ENCODE measurements at places on chromosomes 6 and 20. TPM values are rescaled to one million over a fixed set of nuclear protein-coding genes. Genes with fewer than 3 reads are reported as not detected.
A peak's percentile ranks its signal among the peaks of the same experiment; 100 is the strongest.

The OPRL1 gene
- polyA plus RNA-seq = 0.77 TPM

The VPS16 gene
- 34.2 TPM for polyA plus RNA-seq

GRCh38 chr6:154356690-154357089 lies at the start of gene IPCEF1:
Gene IPCEF1 (minus strand): TSS chr6:154356803. CDS start chr6:154265947, 90,856 bp downstream.
- peaks cover 11% of the 10 kb centered on the region for H3K4me1 ChIP-seq
- no peaks in the 10 kb centered on the region for H3K36me3 ChIP-seq
- no peaks in the 10 kb centered on the region for H3K27me3 ChIP-seq

The TINAG gene
- not detected for polyA plus RNA-seq

The CYP21A2 gene
- polyA plus RNA-seq = 8.6 TPM

The GMPR gene
- polyA plus RNA-seq = not detected

DNA sequence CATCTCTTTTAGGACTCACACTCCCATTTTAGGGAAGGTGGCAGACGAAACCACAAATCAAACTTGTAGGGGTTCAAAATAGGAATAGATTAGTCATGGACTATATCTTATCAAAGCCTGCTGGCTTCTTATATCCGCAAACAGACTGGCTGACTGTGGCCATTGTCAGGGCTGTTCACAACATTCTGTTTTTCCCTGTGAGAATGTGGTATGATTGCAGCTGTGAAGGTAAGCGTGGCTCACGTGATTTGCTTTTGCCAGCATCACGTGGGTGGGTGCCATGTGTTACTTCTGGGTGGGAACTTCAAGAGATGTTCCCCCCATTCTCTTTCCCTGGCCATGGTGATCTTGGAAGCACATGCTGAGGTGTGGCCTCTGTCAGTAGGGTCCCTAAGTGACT lies 5.9 kb downstream of the IP6K3 start:
- H3K4me1 ChIP-seq = peaks cover 40% of the 10 kb centered on the region
- no peak overlapping the region for H3K4me3 ChIP-seq
- H3K36me3 ChIP-seq = no peaks in the 10 kb centered on the region
- peaks cover 7% of the 10 kb centered on the region for H3K27me3 ChIP-seq

The HLA-A gene
- 527 TPM for polyA plus RNA-seq

- DNase-seq = no peak
- no peak overlapping the region for H3K27ac ChIP-seq
- H3K4me1 ChIP-seq = no peaks in the 10 kb centered on the region
- H3K4me3 ChIP-seq = no peak overlapping the region
- H3K36me3 ChIP-seq = no peaks in the 10 kb centered on the region
- H3K27me3 ChIP-seq = peaks cover 22% of the 10 kb centered on the region
These were observed 111.1 kb downstream of the AGPAT4 start for GRCh38 chr6:161162722-161163121.

The PEX7 gene
- 0.29 TPM for polyA plus RNA-seq

GRCh38 chr20:18657575-18657974 lies 69.7 kb downstream of the DTD1 start:
- H3K4me3 ChIP-seq = no peak overlapping the region
- DNase-seq = no peak
- no peak overlapping the region for H3K27ac ChIP-seq
- no peaks in the 10 kb centered on the region for H3K36me3 ChIP-seq
- no peaks in the 10 kb centered on the region for H3K27me3 ChIP-seq

DNA sequence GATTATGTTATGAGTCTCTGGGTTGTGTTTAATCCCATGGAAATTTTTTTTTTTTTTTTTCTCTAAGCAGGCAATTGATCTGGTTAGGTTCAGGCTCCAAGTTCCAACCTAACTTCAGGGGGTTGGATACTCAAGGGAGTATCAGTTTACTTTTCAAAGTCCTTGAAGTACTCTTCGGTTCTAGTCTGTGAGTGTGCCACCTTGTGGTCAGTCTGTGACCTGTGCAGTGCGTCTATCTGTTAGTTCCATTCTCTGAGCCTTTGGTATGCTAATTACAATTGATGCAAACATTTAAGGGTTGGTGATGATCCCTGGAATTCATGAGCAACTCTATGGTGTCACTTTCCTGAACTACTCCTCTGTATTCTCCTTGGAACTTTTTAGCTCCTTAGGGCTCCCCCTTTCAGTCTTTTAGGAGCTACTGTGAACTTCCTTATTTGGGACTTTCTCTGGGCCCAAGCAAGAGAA lies 342.0 kb downstream of the SOX4 start:
- H3K27me3 ChIP-seq = no peaks in the 10 kb centered on the region
- peak; percentile 36 for DNase-seq
- H3K4me1 ChIP-seq = no peaks in the 10 kb centered on the region
- no peaks in the 10 kb centered on the region for H3K36me3 ChIP-seq

The DSP gene
- polyA plus RNA-seq = 101 TPM

DNA sequence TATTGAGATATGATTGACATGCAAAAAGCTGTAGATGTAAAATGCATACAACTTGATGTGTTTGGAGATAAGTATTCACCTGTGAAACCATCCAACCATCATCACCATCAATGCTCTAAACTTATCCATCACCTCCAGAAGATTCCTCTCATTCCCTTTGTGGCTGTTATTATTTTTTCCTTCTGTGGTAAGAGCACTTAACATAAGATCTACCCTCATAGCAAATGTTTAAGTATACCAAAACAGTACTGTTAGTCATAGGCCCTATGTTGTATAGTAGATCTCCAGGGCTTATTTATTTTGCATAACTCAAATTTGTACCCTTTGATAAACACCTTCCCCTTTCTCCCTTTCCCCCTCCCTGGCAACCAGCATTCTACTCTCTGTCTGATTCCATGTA lies 31.2 kb upstream of the CCN6 start:
- no peak for DNase-seq
- H3K36me3 ChIP-seq = no peaks in the 10 kb centered on the region
- H3K27me3 ChIP-seq = no peaks in the 10 kb centered on the region
- no peak overlapping the region for H3K27ac ChIP-seq
- H3K4me1 ChIP-seq = peaks cover 34% of the 10 kb centered on the region

DNA sequence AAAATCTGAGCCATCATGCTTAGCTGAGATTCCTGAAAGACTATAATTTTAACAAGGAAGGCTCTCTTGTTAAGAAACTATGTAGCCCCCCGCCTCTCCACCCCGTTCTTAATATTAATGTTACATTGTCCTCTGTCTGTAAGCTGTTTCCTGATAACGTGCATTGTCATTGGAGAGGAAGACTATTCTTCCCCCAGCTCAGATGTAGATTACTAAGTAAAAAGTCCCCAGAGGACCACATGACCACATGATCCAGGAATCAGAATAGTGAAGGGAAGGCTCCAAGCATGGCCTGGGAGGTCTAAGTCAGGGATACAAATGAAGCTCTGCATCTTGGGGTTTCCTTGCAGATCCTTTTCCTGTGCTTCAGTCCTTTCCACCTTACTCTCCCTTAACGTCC lies 106.4 kb downstream of the JARID2 start:
- DNase-seq = no peak
- H3K27ac ChIP-seq = no peak overlapping the region
- no peaks in the 10 kb centered on the region for H3K4me1 ChIP-seq
- H3K36me3 ChIP-seq = peaks cover 2% of the 10 kb centered on the region
- no peaks in the 10 kb centered on the region for H3K27me3 ChIP-seq

- H3K4me1 ChIP-seq = no peaks in the 10 kb centered on the region
- H3K36me3 ChIP-seq = no peaks in the 10 kb centered on the region
- H3K27ac ChIP-seq = no peak overlapping the region
- peaks cover 3% of the 10 kb centered on the region for H3K27me3 ChIP-seq
These were observed 165.2 kb upstream of the TOP1 start for GRCh38 chr20:40863355-40863919.

The SPTLC3 gene
- 20.5 TPM for polyA plus RNA-seq
